Activated naive CD8-positive, alpha-beta T cell treated with anti-CD3 and anti-CD28 coated beads for 36 hours (primary cell): ENCODE measurements at places on chromosomes 2 and 18.

- no peak for DNase-seq
These were observed 207.0 kb upstream of the COL3A1 start for GRCh38 chr2:188767176-188767575.

DNA sequence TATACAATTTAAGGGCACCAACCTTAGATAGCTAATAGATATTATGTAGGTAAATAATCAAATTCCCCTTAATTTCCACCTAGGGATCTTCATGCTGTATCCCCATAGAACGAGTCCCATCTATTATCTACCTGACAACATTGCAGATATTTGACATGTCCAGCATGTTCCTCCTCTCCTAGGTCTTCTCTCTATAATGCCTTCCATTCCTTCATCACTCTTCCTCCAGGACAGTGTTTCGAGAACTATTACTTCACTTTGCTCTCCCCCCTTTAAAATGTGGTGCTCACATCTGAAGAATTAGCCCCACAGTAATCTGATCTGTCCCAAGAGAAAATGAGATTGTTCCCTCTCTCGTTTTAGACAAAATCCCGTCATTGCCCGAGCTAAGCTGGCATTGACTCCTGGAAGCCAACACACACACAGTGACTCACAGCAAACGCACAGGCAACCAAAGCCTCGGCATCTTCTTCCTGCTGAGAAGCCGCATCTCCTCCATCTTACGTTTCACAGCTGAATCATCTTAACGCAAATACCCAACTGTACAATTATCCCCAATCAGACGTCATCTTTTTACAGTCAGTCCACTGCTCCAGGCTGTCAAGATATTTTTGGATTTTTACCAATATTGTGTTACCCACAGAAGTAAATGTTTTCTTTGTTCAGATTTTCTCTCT is 162.9 kb upstream of the AGAP1 start:
- DNase-seq, result no peak

DNA sequence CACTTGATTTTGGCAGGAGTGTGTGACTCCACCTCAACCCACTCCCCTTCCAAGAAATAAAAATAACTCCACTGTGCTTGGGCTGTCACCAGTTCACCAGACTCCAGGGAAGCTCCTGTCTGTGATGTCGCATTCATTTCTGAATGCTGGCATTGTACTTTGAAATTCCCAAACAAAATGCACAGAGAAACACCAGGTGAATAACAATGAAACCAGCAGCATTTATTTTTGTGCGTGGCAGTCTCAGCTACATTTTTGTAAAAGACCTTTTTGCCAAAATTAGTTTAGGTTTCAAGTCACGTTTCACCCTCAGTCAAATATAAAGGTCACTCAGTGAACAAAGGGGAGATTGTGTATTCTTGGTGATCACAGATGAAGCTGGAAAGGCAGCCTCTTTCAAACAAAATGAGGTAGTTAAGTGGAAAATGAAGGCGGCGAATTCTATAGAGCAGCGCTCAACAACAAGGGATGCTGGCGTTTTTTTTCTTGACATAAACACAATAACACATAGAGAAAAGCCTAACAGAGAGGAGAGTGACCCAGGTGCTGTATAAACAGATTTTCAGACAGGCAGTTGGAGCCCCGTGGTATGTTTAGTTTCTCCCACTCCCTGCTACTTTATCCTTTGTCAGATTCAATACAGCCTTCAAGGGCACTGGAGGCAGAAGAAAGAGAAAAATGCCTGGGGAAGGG is 210.3 kb upstream of the GCFC2 start:
- DNase-seq, result no peak

DNA sequence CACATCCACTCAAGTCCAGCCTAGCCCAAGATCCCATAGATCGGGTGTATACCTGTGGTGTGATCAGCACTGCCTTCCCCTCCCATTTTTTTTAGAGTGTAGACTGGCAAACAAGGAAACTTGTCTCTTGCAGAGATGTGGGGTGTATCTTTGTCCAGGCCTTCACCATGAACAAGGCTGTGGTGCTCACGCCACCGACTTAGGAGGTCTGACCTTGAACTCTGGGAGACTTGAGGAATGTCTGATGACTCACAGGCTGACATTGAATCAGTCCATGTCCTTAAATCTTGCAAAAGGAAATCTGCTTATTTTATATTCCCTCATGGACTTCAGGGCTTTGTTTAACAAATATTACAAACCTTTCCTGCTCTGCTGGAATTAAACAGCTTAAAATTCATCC is 4.5 kb upstream of the CTIF start:
- no peak for DNase-seq

GRCh38 chr2:37506407-37507050 is 162.1 kb downstream of the QPCT start:
- DNase-seq, result no peak

DNA sequence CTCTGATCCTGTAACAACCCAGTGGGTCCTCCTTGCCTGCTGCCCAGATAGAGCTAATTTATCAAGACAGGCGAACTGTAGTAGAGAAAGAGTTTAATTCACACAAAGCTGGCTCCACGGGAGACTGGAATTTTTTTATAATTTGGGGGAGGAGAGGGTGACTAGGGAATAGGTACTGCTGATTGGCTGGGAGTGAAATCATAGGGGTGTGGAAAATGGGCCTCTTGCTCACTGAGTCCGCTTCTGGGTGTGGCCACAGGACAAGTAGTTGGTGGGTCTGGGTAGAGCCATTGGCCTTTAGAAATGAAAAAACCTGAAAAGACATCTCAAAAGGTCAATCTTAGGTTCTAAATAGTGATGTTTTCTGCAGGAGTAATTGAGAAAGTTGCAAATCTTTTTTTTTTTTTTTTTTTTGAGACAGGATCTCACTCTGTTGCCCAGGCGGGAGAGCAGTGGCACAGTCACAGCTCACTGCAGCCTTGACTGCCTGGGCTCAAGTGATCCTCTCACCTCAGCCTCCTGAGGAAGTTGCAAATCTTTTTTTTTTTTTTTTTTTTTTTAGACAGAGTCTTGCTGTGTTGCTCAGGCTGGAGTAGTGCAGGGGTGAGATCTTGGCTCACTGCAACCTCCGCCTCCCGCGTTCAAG is 14.4 kb upstream of the UGGT1 start:
- DNase-seq, result no peak

- no peak for DNase-seq
These were observed 602.4 kb downstream of the METTL4 start for GRCh38 chr18:1968801-1969498.
